Stimulated activated CD8-positive, alpha-beta memory T cell treated with anti-CD3 and anti-CD28 coated beads, Interleukin-4, amount 100 ng/mL, for 4 hours (primary cell): ENCODE measurements at places on chromosomes 4 and X.

DNA sequence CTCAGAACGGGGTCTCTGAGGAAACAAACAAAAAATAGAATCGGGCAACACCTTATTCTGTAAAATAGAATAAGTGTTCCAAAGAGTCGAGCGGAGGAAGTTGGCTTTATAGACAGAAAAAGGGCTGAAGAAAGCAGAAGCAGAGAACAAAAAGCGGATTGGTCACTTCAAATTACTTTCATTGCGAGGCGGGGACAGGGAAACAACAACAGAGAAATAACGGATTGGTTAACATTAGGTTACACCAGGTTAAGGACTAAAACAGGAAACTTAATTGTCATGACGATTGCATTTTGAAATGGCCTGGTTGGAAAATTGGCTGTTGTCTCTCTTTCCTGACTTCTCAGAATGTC lies 433 bp upstream of the COQ2 start:
- no peak for DNase-seq

DNA sequence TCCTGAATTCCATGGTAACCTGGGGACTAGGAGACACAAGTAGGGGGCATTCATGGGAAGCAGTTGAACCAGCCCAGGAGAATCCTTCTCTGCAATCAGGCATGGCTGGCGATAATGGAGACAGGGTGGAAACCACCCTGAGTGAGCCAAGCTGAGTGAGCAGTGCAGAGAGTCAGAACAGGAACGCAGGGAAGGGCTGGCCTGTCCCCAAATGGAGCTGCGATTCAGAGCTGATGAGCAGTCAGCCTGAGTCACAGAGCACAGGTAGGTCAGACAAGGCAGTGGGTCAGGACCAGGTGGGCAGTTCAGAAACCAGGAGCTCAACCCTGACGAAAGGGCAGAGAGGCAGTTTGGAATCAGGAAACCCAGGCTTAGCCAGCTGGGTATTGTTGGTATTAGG lies 129.0 kb downstream of the BTC start:
- DNase-seq = no peak

- no peak for DNase-seq
Measured at GRCh38 chr4:74357965-74358364, 7.0 kb upstream of the EREG start.

GRCh38 chr4:76623217-76624045 lies 188.4 kb downstream of the SHROOM3 start:
- DNase-seq = no peak

DNA sequence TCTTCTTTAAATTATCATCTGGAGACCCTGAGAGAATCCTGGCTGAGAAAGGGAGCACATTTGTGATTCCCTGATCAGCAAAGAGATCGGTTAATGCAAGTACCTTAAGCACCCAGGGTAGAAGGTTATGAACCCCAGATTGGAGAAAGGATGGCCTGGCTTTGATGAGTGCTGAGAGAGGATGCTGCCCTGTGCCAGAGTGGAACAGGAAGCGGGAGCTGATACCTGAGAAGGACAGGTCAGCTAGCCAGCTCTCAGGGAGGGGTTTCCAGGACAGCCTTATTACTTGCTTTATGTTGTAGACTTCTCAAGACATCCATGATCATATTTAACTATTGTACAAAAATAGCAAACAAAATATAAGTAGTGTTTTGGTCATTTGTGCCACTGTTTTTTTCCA lies 141.9 kb downstream of the GATB start:
- DNase-seq = no peak

DNA sequence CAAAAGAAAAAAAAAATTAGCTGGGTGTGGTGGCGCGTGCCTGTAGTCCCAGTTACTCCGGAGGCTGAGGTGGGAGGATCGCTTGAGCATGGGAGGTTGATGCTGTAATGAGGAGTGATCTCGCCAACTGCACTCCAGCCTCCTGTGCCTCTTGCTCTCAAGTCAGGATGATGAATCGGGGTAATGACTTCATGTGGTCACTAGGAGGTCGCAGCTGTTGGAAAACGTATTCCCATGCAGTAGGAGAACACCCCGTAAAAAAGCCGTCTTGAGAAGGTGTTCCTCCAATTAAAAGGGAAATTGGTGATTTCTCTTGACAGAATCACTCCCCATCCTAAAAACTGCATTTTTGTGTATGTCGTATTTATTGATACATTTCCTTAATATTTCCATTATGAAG lies 2.2 kb downstream of the CCNB3 start:
- no peak for DNase-seq

- DNase-seq = no peak
Measured at GRCh38 chr4:142352712-142353111, 493.4 kb downstream of the INPP4B start.

- no peak for DNase-seq
Measured at GRCh38 chr4:156545003-156545785, 426.4 kb downstream of the PDGFC start.

- DNase-seq = no peak
Measured at GRCh38 chr4:122508083-122508482, 51.6 kb upstream of the IL2 start.

- no peak for DNase-seq
Measured at GRCh38 chr4:81571105-81571504, 99.4 kb upstream of the RASGEF1B start.

- no peak for DNase-seq
Measured at GRCh38 chr4:126790633-126791032, 842.1 kb upstream of the INTU start.

- DNase-seq = no peak
Measured at GRCh38 chrX:43604753-43605152, 51.3 kb upstream of the MAOA start.

- no peak for DNase-seq
Measured at GRCh38 chr4:1480720-1481119, 74.5 kb upstream of the NKX1-1 start.

DNA sequence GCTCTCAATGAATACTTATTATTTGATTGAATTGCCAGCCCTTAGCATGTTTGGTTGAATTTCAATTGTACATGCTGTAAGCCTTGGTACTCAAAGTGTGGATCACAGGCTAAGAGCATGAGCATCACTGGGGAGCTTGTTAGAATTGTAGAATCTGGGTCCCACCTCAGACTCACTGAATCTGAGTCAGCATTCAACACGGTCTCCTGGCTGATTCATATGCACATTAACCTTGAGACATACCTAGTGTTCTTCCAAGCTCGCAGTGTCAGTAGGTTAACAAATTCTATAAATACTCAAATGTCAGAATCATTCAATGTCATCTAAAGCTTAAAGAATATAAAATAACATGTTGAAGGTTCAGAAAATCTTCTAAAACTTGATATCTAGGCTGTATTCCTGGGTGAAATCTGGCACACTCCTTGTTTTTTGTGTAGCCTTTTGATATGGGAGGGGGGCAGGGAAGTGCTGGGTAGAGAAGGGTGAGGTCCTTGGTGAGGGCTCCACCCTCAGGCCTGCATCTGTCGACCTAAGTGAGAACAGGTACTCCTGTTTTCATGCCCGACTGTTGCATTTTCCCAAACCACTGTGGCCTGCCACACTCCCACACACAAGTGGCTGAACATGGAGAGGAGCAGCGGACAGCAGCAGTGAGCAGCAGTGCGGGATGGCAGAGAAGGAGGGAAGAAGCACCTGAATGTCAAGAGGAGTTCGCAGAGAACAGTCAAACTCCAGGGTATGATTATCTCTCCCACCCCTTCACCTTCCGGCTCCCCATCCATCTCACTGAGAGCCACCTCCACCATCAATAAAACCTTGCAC lies 529.6 kb upstream of the IGFBP7 start:
- no peak for DNase-seq

- DNase-seq = no peak
Measured at GRCh38 chr4:142909908-142910307, 63.8 kb upstream of the INPP4B start.

GRCh38 chr4:106627051-106627450 lies 258.5 kb upstream of the GIMD1 start:
- no peak for DNase-seq
